Caco-2 (cell line): ENCODE measurements at places on chromosomes 7 and 10.

DNA sequence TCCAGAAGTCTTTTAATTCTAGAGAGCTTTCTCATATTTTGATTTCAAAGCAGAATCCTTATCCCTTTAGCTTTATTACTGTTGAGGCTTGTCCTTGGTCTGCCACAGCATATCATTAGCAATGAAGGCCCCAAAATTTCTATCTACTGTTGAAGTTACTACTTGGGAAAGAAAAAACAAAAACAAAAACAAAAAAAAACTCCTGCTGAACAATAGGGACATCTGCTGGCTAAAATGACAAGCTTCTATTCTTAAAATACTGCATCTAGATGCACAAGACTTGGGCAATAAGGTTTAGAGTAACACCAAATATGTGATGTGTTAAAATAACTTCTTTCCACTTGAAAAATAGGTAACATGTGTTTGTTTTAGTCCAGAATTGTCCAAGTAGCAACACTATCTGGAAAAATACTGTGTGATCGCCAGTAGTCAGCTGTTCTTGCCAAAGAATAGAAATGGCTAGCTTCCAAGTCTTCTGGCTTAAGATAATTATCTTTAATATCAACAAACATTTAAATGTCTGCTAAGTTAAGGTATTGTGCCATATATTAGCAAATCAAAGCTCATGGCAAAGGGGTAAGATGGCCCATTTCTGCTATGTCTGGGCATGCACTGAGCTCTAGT, 3.8 kb upstream of the DMTF1 start:
- DNase-seq = no peak

DNA sequence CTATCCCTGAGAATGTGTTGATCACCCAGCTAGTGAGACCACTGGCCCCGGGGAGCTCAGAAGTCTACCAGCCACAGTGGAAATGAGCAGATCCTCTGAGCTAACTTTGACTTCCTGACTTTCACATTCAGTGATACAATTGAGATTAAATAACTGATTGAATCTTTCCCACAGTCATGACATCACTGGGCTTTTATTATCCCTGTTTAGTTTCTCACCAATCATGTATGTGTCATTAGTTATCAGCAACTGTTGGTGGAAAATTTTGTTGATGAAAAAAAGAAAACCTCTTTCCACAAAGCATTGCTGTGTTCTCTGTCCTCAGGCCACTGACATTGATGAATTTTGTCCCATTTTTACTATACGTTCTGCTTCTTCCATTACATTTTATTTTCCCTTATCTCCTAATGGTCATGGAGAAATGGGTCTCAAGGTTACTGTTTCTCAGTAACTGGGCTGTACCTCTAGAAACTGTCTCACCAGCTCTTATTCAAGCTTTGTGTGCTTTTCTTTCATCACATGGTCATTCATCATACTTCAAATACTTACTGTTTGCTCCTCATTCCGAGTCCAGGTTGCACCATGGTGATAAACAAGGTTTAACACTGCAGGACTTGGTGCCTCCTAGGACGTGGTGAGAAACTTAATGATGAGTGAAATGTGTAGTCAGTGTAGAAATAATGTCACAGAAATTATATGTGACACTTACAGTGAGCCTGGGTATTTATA, 304.7 kb downstream of the CDK14 start:
- peak; percentile 59 for DNase-seq

- peak; percentile 51 for DNase-seq
Measured at GRCh38 chr7:81956520-81956919, 186.7 kb upstream of the HGF start.

DNA sequence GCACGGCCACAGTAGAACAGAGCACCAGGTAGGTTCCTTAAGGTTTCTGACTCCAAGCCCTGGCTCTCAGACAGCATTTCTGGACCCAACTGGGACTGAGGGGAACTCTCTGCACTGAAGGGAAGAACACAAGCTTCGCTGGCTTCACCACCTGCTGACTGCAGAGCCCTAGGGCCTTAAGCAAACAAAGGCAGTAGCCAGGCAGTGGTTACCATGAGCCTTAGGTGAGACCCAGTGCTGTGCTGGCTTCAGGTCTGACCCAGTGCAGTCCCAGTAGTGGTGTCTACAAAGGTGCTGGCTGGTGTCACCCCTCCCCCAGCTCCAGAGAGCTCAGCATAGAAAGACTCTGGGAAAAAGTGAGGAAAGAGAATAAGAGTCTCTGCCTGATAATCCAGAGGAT, 59.5 kb downstream of the SIRT1 start:
- DNase-seq = no peak

DNA sequence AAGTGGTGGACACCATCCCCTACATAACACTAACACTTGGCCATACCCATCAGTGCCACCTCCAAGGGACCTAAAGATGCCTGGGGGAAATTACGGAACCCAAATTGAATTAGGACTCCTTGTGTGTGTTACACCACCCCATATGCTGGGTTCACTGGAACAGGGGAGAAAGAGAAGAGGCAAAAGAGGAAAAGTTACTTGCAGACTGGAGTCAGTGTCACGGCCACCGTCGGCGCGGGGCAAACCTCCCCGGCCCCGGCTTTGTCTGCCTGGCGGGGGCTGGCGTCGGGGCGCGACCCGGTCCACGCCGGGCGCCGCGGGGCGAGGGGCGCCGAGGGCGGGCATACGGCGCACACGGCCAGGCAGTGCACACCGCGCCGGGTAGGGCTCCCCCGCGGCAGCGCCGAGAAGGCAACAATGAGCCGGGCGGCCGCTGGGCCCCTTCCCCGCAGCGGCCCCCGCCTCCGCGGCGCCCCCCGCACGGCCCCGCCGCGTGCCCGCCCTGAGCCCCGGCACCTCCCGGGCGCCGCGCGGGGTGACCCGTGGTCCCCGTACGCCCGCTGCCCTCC, 171.1 kb downstream of the FAM107B start:
- no peak for DNase-seq

GRCh38 chr10:26534384-26534783, 96.2 kb downstream of the APBB1IP start:
- DNase-seq = peak; percentile 22

DNA sequence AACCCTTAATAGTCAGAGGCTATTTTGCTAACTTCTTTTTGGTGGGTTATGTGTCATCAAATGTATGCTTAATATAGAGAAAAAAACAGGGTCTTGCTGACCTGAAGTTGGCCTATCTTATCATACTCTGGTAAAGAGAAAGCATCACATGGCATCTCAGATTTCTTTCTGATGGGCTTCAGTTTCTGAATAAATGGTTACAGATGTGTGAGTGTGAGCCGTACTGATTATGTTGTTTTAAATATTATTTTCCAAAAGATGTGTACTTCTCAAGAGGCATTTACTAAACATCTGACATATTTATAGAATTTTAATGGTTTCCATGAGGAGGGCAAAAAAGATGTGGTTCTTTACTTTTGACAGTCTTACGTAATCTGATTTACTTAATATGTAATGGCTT, 28.4 kb downstream of the BBS9 start:
- no peak for DNase-seq

- no peak for DNase-seq
Measured at GRCh38 chr10:36181426-36182178, 539.5 kb upstream of the FZD8 start.

- no peak for DNase-seq
Measured at GRCh38 chr7:77409739-77410547, 6.2 kb downstream of the GSAP start.

DNA sequence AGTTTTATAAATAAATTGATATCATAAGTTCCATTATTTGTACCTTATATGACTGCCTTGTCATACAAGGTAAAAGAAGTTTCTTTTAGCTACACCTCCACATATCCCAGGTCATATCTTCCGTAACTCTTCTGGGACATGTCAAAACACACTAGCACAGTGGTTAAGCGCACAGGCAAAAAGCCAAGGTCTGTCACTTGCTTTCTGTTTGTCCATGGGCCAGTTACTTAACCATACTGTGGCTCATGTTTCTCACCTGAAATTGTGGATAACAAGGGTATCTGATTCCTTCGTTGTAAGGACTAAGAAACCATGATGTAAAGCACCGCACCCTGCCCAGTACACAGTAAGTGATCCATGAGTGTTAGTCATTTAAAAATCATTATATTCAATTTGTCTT, 56.2 kb downstream of the SEMA3D start:
- DNase-seq = no peak

GRCh38 chr7:150897502-150898474, 45.5 kb downstream of the AOC1 start:
- no peak for DNase-seq

- no peak for DNase-seq
Measured at GRCh38 chr7:45643630-45644029, 69.5 kb downstream of the ADCY1 start.

- DNase-seq = no peak
Measured at GRCh38 chr7:14236834-14237233, 247.4 kb upstream of the ETV1 start.

GRCh38 chr10:72062832-72063702, 25.3 kb downstream of the SPOCK2 start:
- no peak for DNase-seq

- no peak for DNase-seq
Measured at GRCh38 chr7:143954544-143954943, at the start of gene OR2F1. Gene OR2F1, plus strand, starts transcription at chr7:143954844. Its CDS starts 5,127 bp downstream, at chr7:143959971.

DNA sequence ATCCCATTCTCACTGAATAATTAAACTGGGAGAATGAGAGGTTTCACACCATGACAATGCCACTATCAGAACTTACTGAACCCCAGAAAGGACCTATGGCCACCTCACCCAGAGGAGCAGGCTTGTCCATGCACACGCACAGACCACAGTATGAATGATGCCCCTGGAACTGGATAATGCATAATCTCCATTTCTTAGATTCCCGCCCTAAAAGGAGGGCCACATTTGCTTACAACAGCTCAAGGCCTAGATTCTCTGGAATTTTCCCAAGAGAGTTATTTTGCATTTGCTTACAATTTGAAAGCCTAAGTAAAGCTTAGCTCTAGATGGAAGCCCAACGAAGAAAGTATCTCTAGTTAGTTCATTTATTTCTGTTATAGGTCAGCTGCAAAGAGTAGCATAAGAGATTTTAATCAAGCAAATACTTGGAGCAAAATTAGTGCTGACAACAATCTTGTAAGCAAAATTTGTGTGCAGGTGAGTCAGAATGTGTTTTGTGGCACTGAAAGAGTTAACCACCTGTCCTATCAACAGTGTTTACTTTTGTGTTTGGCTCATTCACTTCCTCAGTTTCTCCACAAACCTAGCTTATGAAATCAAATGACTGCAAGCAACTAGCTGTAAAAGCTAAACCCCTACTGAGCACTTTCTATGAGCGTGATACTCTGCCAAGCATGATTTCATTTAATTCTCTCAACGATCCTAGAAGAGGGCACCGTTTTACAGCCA, 32.1 kb downstream of the ELMO1 start:
- DNase-seq = no peak

DNA sequence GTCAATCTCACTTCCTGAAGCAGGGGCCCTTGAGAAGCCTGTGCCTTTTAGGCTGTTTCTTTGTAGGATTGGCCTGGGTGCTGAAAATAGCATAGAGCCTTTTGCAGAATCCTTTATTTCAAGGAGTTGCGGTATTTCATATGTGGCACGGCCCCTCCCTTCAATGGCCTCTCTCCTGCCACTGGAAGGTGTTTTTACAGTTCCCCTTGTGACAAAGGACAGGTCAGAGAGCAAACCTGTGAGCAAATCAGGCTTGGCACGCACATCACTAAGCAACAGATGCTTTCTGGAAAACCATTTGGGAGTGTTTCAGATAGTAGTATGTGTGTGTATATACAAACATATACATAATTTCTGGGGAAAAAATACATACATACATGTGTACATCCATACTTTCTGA, 388.6 kb upstream of the C7orf33 start:
- no peak for DNase-seq

GRCh38 chr7:112414855-112415490, 35.3 kb upstream of the IFRD1 start:
- DNase-seq = no peak

- DNase-seq = no peak
Measured at GRCh38 chr7:13793926-13794325, 195.5 kb downstream of the ETV1 start.

GRCh38 chr7:94054130-94054529, 50.0 kb upstream of the BET1 start:
- DNase-seq = no peak

- DNase-seq = peak; percentile 47
Measured at GRCh38 chr7:131327049-131327625, 539 bp upstream of the MKLN1 start.

DNA sequence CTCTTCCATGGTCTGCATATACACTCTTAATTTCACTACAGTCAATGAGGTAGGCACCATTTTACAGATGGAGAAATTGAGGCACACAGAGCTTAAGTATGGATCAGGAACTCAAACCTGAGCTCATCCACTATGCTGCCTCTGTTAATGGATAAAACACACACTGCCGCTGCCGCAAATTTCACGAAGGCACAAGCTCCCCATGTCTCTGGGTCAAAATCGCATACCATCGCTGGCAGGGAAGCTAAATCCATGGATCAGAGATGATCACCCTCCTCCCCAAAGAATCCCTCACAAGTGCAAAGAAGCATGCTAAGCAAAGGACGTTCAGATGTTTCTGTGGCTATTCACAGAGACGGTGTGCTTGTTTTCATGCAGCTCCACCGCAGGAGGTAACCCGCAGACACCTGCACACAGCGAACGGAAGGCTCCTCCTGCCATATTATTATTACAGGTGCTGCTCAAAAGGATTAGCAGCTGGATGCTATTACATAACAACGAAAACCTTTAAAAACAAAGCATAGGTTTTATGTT, 109.3 kb downstream of the UBE2H start:
- no peak for DNase-seq

- no peak for DNase-seq
Measured at GRCh38 chr7:28732071-28732869, 225.9 kb downstream of the TRIL start.

- no peak for DNase-seq
Measured at GRCh38 chr10:116255886-116256751, 16.9 kb downstream of the GFRA1 start.

DNA sequence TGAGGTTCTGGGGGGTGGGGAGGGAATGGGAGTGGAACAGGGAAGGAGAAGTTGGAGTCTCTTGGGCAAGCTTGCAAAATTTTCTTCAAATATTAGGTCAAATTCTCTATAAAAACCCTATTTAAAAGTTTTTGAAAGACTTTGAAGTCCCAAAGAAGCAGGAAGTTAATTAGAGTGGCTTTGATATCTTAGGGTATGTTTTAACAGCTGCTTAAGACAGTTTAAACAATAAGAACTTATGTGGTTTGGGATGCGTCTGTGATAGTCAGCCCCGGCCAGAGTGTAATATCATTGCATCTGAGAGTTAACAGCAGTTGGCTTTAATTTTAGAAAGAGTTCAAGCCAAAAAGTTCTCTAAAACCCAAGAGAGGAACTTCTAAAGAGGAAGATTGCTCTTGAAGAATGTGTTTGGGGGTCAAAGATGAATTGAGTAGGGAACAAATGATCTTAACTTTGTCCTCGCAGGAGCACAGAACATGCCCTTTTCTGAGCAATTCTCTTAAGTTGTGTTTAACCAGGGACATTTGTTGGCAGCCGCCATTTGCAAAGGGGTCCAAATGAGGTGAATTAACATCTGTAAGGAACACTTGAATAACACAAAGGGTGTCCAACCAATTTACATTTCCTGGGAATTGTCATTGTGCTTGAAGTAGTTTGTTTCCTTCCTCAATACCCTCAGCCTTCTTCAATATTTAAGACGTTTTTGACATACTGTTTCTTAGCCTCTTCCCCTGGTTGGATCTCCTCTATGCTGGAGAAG, 182.4 kb downstream of the PTEN start:
- DNase-seq = no peak
